Stimulated activated CD4-positive, alpha-beta T cell treated with anti-CD3 and anti-CD28 coated beads, Interleukin-1b, Interleukin-23, amount 100 ng/mL, for 1 hour (primary cell): ENCODE measurements at places on chromosomes 5 and 9.

GRCh38 chr5:88888848-88889188, 5.8 kb upstream of the MEF2C start:
- no peak for DNase-seq

DNA sequence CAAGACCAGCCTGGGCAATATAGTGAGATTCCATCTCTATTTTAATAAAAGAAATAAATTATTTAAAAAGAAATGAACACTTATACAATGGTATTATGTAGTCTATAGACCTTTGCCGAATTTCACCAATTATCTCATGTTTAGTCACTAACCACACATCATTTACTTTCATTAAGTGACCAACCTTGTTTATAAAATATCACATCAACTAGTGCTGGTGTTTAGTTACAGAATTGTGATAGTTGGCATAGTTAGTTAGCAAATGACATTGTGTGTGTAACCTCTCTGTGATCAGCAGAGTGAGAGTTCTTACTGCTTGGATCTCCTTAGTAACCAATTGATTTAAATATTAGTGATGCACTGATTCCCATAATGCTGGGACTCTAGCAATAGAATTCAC, 71.8 kb downstream of the PRR16 start:
- DNase-seq, result no peak

GRCh38 chr9:20561531-20561930, 60.8 kb downstream of the MLLT3 start:
- no peak for DNase-seq

GRCh38 chr5:149024477-149024876, 38.4 kb downstream of the SH3TC2 start:
- DNase-seq, result no peak

DNA sequence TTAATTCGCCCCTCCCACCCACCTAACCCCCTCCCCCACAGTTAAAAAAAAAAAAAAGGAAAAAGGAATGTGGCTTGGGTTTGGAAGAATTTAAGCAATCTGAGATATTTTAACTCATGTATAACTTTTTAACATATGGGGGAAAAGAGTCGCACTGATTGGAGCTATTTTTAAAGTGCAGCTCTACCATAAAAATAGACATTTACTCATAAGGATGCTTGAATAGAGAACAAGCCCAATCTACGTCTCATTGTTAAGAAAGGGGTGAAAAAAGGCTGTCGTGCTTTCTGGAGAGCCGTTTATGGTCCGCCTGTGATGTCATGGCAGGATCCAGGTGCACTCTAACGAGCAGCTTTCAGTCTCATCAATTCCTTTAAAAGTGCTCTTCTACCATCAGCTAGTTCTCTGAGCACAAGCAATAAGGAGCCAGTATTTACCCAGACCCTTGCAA, 142.4 kb downstream of the ELAVL2 start:
- no peak for DNase-seq

DNA sequence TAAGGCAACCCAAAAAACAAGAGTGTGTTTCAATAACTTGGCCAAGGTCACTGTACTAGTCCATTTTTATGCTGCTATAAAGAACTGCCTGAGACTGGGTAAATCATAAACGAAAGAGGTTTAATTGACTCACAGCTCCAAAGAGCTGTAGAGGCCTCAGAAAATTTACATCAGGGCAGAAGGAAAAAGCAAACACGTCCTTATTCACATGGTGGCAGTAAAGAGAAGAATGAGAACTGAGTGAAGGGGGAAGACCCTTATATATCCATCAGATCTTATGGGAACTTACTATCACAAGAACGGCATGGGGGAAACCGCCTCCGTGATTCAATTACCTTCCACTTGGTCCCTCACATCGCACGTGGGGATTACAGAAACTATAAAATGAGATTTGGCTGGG, 64.3 kb upstream of the CAMK4 start:
- no peak for DNase-seq

GRCh38 chr9:128276574-128277270, 646 bp downstream of the SWI5 start:
- no peak for DNase-seq

DNA sequence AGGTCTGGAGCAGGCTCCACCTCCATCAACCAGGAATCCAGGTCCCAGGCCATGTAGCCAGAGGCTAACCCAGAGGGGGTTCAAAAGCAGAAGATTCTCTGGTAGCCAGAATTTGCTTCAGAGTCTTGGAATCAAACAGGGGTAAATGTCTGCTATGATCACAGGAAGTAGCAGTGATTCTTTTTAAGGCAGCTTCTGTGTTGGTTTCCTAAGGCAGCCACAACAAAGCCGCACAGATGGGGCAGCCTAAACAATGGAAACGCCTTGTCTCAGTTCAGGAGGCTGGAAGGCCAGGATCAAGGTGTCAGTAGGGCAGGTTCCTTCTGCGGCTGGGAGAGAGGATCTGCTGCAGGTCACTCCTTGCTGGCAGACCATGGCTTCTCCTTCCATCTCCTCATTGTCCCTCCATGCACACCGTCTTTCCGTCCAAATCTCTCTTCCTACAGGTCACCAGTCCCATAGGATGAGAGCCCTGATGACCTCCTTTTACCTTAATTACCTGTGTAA, 167.3 kb downstream of the ROR2 start:
- DNase-seq, result no peak

GRCh38 chr5:138386290-138386689, 33.8 kb downstream of the KDM3B start:
- no peak for DNase-seq

DNA sequence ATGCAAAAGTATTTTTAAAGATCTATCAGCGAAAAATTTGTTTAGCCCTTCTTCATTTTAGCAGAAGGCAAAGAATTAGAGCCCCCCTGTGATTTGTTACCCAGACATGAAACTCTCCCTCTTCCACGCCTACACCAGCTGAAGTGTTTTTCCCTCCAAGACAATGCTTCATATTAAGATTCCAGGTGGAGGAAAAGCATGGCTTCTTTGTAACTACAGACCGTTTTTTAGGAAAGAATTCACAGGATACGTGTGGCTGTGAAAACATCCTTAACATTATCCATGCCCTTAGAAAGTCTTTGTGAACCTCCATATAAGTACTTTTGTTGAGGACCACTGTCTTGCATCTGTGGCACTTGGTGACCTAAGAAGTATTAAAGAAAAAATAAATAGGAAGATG, 121.8 kb upstream of the MTAP start:
- no peak for DNase-seq

GRCh38 chr5:77077829-77078176, 9.3 kb downstream of the ZBED3 start:
- DNase-seq, result no peak

GRCh38 chr9:35618325-35618727, at the start of gene CD72:
TSS of gene CD72 (minus strand) at chr9:35618413. CDS start at chr9:35618303, 110 bp downstream.
- DNase-seq, result no peak

DNA sequence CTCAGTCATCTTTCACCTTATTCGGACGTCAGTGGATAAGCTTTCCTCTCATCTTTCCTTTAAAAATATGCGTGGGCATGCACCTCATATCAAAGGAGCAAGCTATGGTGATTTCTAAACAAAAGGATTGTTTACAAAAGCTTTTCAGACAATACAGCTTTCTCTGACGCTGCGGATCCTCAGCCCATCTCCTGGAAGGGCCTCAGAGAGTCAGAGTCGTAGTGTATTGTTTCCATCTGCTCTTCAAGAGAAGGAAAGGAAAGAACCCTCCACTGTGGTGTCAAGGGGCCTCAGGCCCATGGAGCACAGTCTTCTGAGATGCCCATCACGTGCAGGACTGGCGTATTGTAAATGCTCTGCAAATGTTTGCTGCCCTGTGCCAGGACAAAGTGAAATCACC, 163.4 kb upstream of the MAP1B start:
- no peak for DNase-seq

GRCh38 chr5:99191206-99191745, 262.5 kb upstream of the CHD1 start:
- DNase-seq, result no peak

DNA sequence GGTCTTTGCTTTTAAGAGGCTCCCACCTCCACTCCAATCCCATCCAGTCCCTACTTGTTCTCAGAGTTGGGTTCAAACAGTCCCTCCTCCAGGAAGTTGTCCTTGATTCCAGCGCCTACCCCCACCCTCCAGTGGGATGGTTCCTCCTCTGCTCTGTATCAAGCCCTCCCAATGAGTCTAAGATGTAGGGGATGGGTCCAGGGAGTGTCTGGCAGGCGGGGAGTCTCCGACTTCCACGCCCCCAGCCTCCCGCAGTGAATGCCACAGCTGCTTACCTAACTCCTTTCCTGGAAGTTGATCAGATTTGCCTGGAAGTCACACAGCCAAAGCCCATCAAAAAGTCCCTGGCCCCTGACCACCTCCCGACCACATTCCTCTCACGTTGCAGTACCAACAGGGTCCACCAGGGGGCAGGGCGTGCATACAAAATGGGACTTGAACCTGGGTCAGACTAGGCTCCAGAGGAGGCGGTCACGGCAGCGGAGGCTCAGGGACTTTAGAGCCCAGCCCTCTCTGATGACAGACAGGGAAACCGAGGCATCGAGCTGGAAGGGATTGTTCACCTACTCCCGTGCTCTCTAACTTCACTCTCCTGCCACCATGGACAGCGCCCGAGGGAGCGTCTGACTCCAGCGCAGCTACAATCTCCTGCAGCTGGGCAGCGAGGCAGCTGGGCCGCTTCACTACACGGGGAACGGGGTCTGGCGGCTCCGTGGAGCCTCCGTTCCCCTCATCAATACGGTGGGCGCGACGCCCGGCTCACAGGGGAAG, 25.0 kb upstream of the TDRD7 start:
- peak; percentile 65 for DNase-seq

GRCh38 chr9:124322618-124323432, 65.1 kb downstream of the NEK6 start:
- no peak for DNase-seq

- no peak for DNase-seq
Observed at GRCh38 chr9:95815133-95815532, 60.4 kb upstream of the ERCC6L2 start.

DNA sequence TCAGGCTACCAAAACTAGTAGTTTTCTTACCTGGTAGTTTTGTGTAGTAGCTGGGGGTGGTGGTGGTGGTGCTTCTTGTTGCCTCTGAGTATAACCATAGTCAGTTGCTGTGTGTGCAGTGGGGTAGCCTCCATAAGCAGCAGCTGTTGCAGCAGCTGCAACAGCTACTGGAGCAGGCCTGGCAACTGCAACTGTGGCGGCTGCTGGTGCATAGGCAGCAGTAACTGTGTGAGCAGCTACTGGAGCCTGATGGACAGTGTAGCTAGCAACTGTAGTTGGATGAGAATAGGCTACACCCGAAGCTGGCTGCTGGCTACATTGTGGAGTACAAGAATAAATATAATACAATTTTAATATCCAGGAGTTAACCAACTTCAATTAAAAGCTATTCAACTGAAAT, 24.7 kb downstream of the ZFR start:
- no peak for DNase-seq

DNA sequence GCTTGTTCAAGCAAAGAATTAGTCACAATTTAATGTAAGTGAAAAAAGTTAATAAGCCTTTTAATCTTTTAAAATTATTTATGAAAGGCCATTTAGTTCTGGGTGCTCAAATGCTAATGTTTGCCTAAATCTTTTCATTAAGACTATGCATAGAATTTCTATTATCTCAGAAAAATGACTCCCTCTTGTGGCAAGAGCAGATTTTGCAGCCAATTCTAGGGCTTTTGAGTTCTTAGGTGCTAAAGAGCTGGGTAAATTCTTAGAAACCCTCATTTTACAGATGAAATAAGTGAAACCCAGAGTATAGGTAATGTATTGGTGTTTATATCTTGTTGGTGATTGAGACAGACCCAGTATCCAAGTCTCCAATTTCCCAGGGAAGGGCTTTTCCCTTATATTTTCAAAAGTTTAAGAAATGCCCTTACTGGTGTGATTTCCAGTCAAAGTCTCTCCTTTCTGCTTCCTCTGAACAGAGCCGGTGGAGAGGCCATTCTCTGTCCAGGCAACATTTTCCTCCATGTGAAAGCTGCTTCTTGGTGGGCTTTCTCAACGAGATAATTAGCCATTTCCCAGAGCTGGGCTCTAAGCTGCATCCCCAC, 24.1 kb upstream of the PCSK5 start:
- DNase-seq, result peak; percentile 18

GRCh38 chr9:130639124-130639765, 25.1 kb upstream of the PRDM12 start:
- no peak for DNase-seq

DNA sequence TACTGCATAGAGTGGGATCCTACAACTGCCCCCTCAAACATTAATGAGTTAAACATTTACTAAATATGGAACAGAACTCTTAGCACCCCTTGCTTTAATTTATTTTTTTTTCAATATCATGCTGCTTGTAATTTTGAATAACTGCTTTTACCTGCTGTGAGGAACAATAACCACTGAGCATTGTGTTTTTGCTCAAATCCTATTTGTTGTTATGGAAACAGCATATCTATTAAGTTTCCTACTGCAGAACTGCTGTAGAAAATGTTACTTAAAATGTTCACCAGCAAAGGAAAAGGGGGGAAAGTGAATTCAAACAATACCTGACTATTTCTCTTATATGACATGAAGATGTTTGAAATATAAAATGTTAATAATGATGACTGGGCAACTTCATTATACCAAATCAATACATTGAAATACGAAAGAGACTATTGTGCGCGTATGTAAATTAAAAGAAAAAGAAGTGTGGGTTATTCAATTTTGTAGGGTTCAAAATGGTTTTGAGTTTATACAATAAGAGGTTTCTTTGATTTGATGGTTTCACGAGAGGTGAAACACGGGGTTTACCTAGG, 1043.8 kb upstream of the NUDT12 start:
- no peak for DNase-seq
